ENCODE measurements at places on chromosomes 2 and 18.
A peak's percentile ranks its signal among the peaks of the same experiment; 100 is the strongest.

DNA sequence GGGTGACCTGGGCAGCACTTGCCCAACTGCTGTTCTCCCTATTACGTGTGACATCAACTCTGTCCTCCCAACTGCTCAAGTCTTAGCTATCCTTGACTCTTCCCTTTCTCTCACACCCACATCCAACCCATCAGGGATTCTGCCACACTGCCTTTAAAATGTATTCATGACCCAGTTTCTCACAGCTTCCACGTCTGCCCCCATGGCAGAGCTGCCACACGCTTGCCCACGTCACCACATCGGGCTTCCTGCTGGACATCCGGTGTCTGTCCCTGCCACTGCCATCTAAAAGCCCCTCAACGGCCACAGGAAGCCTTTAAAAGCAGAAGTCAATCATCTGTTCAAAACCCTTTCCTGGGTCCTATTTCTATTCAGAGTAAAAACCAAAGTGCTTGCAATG lies 233.1 kb upstream of the POU3F3 start:
- no peaks in the 10 kb centered on the region for H3K27me3 ChIP-seq
- DNase-seq = no peak
- H3K27ac ChIP-seq = no peak overlapping the region
- no peaks in the 10 kb centered on the region for H3K4me1 ChIP-seq

DNA sequence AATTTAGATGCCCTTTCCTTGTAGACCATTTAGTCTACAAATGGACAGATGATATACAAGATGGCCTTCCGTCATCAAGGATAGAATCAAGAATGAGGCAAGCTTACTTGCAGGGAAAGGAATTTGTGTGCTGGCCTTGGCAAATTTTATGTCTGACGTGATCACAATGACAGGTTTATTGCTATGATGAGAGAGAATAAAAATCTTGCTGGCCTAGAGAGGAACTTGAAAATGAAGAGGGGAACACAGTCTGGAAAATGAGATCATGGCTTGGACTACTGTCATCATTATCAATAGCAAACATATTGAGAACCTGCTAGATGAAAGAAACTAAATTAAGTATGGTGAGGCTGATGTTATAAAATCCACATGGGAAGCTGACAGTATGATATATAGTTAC lies 66.0 kb downstream of the CSRNP3 start:
- no peak overlapping the region for H3K27ac ChIP-seq
- H3K36me3 ChIP-seq = peaks cover 5% of the 10 kb centered on the region
- H3K27me3 ChIP-seq = peaks cover 2% of the 10 kb centered on the region
- peaks cover 2% of the 10 kb centered on the region for H3K4me1 ChIP-seq
- DNase-seq = no peak

- H3K27me3 ChIP-seq = no peaks in the 10 kb centered on the region
- peaks cover 57% of the 10 kb centered on the region for H3K36me3 ChIP-seq
- peaks cover 8% of the 10 kb centered on the region for H3K4me1 ChIP-seq
- no peak overlapping the region for H3K27ac ChIP-seq
- H3K4me3 ChIP-seq = no peak overlapping the region
These were observed 175.1 kb downstream of the GALNT1 start for GRCh38 chr18:35756506-35757117.

- H3K4me1 ChIP-seq = peaks cover 8% of the 10 kb centered on the region
- peaks cover 25% of the 10 kb centered on the region for H3K36me3 ChIP-seq
- H3K27me3 ChIP-seq = no peaks in the 10 kb centered on the region
- no peak overlapping the region for H3K4me3 ChIP-seq
These were observed 56.8 kb upstream of the KIDINS220 start for GRCh38 chr2:8893978-8894820.

GRCh38 chr2:216535454-216535995 lies 36.9 kb downstream of the RPL37A start:
- H3K27me3 ChIP-seq = no peaks in the 10 kb centered on the region
- DNase-seq = no peak
- no peak overlapping the region for H3K4me3 ChIP-seq

GRCh38 chr2:216498070-216498378 lies 620 bp upstream of the RPL37A start:
- H3K27ac ChIP-seq = peak overlapping the region; percentile 19
- H3K4me3 ChIP-seq = peak overlapping the region; percentile 98
- peaks cover 38% of the 10 kb centered on the region for H3K36me3 ChIP-seq
- H3K4me1 ChIP-seq = peaks cover 3% of the 10 kb centered on the region

- H3K27me3 ChIP-seq = no peaks in the 10 kb centered on the region
- H3K4me1 ChIP-seq = 0 out of 2 replicates have a peak, but pooled peaks cover 3% of the 10 kb centered on the region
- H3K36me3 ChIP-seq = no peaks in the 10 kb centered on the region
- no peak for DNase-seq
These were observed 782.2 kb upstream of the SLC8A1 start for GRCh38 chr2:41234093-41234492.
